A549 treated with AZD2906 at 1 μM for 4 hours (cell line): ENCODE measurements at places on chromosomes 7 and 10. TPM values are rescaled to one million over a fixed set of nuclear protein-coding genes. Genes with fewer than 3 reads are reported as not detected.

SMURF1 gene
- 18.7 to 23.6 TPM (median 20.8 TPM) in 5 replicates for total RNA-seq

PBLD gene
- 2.7 to 3.7 TPM (median 3.4 TPM) in 5 replicates for total RNA-seq

PAPOLB gene
- total RNA-seq, result not detected in 5 replicates

ZNF365 gene
- 0.83 to 1.00 TPM (median 0.91 TPM) in 5 replicates for total RNA-seq

CLRN3 gene
- total RNA-seq, result not detected in 5 replicates

CALML5 gene
- total RNA-seq, result not detected in 5 replicates

CLDN3 gene
- 1.4 to 4.4 TPM (median 3.6 TPM) in 5 replicates for total RNA-seq

BCAP29 gene
- 32.0 to 44.8 TPM (median 39.2 TPM) in 5 replicates for total RNA-seq

EBF3 gene
- 0.13 to 0.33 TPM (median 0.20 TPM) in 5 replicates for total RNA-seq

PIP gene
- 0.16 to 0.41 TPM (median 0.29 TPM) in 3 of 5 replicates, not detected in the others for total RNA-seq

BHLHA15 gene
- total RNA-seq, result 0.55 to 0.88 TPM (median 0.63 TPM) in 5 replicates

MYL10 gene
- total RNA-seq, result not detected in 5 replicates

TLX1 gene
- total RNA-seq, result not detected in 5 replicates

TMEM130 gene
- 0.30 to 0.59 TPM (median 0.38 TPM) in 5 replicates for total RNA-seq

OR2A14 gene
- not detected in 5 replicates for total RNA-seq

STAG3 gene
- total RNA-seq, result 0.14 to 0.42 TPM (median 0.18 TPM) in 5 replicates

VOPP1 gene
- 86.8 to 90.2 TPM (median 88.0 TPM) in 5 replicates for total RNA-seq

MUC12 gene
- 12.5 to 23.4 TPM (median 19.2 TPM) in 5 replicates for total RNA-seq

ORC5 gene
- 22.7 to 28.9 TPM (median 26.9 TPM) in 5 replicates for total RNA-seq

C10orf90 gene
- total RNA-seq, result 2.7 to 3.1 TPM (median 2.7 TPM) in 5 replicates

DKK1 gene
- total RNA-seq, result 408 to 480 TPM (median 456 TPM) in 5 replicates
